ENCODE measurements at places on chromosomes 7 and 10.

GRCh38 chr10:62492012-62492869 is 118.1 kb downstream of the ZNF365 start:
- H3K4me3 ChIP-seq: no peak overlapping the region
- no peak overlapping the region for H3K27ac ChIP-seq
- H3K4me1 ChIP-seq: no peaks in the 10 kb centered on the region
- no peak for DNase-seq
- H3K36me3 ChIP-seq: no peaks in the 10 kb centered on the region
- H3K27me3 ChIP-seq: no peaks in the 10 kb centered on the region

- H3K27ac ChIP-seq: no peak overlapping the region
- DNase-seq: no peak
- no peaks in the 10 kb centered on the region for H3K27me3 ChIP-seq
- peaks cover 8% of the 10 kb centered on the region for H3K4me1 ChIP-seq
- no peaks in the 10 kb centered on the region for H3K36me3 ChIP-seq
These were observed 56.8 kb upstream of the CD36 start for GRCh38 chr7:80581486-80582260.

DNA sequence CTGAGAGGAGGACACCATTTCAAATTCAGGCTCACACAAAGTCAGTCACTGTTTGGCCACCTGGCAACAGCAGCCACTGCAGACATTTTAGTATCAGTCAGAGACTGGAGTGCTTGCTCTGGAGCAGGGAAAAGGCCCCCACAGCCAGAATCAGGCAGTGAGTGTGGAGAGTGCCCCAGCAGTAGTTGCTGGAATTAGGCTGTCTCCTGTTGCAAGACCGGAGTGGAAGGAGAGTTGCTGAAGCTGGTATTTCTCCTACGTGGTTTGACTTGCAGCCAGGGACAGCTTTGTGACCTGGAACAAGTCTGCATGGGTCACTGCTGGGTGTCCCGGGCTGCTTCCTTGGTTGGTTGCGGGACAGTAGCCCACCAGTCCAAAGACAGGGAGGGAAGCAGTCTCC is 78.4 kb upstream of the TMEM168 start:
- no peak overlapping the region for H3K4me3 ChIP-seq
- no peak for DNase-seq
- no peaks in the 10 kb centered on the region for H3K4me1 ChIP-seq
- H3K36me3 ChIP-seq: no peaks in the 10 kb centered on the region

- no peaks in the 10 kb centered on the region for H3K36me3 ChIP-seq
- no peak overlapping the region for H3K4me3 ChIP-seq
- no peak overlapping the region for H3K27ac ChIP-seq
- peak; percentile 72 for DNase-seq
These were observed 95.8 kb downstream of the CHST15 start for GRCh38 chr10:123997486-123998196.

- no peaks in the 10 kb centered on the region for H3K27me3 ChIP-seq
- no peak overlapping the region for H3K4me3 ChIP-seq
- H3K27ac ChIP-seq: no peak overlapping the region
- no peak for DNase-seq
These were observed 1020.6 kb downstream of the XPNPEP1 start for GRCh38 chr10:108902619-108903285.

DNA sequence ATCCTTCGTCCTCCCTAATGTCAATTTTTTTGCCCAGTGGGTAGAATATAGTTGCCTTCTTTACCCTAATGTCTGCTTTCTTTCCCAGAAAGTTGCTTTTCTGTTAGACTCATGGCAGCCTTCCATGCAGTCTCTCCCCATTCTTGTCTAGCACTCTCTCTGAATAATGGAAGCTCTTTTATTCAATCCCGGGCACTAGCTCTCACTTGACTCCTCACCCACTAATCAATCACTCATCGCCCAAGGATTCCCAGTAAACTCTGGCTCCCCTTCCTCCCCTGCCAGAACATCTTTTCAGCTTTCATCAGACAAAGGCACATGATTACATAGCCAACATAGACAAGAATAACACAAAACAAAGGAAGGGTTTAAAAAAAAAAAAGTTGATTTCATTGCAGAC is 100.2 kb upstream of the RELN start:
- H3K27me3 ChIP-seq: no peaks in the 10 kb centered on the region
- no peaks in the 10 kb centered on the region for H3K36me3 ChIP-seq
- DNase-seq: no peak

- H3K27ac ChIP-seq: peak overlapping the region; percentile 71
- peak; percentile 95 for DNase-seq
- no peaks in the 10 kb centered on the region for H3K36me3 ChIP-seq
These were observed 140.4 kb upstream of the NAMPT start for GRCh38 chr7:106425017-106425719.

- peak overlapping the region; percentile 33 for H3K4me3 ChIP-seq
- H3K27ac ChIP-seq: peak overlapping the region; percentile 78
- no peak for DNase-seq
- H3K27me3 ChIP-seq: no peaks in the 10 kb centered on the region
These were observed 105.3 kb downstream of the PLXDC2 start for GRCh38 chr10:19921300-19922140.

DNA sequence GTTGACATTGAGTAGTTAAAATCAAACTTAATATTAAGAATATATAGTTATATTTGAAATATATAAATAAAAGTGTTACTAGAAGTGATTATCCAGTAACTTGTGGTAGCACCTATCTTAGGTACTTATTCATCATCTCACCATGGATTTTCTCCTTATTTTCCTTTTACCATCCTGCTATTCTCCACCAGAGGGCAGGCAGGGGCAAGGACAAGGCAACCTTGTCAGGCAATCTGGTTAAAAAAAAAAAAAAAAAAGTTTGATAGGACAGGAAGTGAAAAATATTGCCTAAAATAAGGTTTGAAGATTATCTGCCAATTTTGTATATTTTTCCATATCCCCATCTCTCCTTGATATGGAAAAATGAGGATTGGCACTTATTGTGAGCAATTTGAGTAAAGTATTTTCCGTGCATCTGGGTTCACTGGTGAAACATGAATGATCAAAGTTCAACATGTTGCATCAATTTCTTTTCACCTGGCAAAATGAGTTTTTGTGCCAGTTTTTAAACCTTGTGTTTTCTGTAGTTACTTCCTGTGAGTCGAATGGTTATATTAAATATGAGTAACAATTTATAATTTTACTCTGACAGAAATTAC is 256.7 kb downstream of the AGMO start:
- no peak overlapping the region for H3K4me3 ChIP-seq
- H3K4me1 ChIP-seq: no peaks in the 10 kb centered on the region
- DNase-seq: peak; percentile 32
- no peaks in the 10 kb centered on the region for H3K36me3 ChIP-seq

- no peaks in the 10 kb centered on the region for H3K4me1 ChIP-seq
- H3K36me3 ChIP-seq: peaks cover 98% of the 10 kb centered on the region
- H3K4me3 ChIP-seq: no peak overlapping the region
- H3K27ac ChIP-seq: no peak overlapping the region
These were observed 14.7 kb upstream of the MICALL2 start for GRCh38 chr7:1473864-1474512.

GRCh38 chr10:78283069-78283682 is 249.5 kb downstream of the RPS24 start:
- no peaks in the 10 kb centered on the region for H3K4me1 ChIP-seq
- H3K4me3 ChIP-seq: no peak overlapping the region
- no peaks in the 10 kb centered on the region for H3K36me3 ChIP-seq

DNA sequence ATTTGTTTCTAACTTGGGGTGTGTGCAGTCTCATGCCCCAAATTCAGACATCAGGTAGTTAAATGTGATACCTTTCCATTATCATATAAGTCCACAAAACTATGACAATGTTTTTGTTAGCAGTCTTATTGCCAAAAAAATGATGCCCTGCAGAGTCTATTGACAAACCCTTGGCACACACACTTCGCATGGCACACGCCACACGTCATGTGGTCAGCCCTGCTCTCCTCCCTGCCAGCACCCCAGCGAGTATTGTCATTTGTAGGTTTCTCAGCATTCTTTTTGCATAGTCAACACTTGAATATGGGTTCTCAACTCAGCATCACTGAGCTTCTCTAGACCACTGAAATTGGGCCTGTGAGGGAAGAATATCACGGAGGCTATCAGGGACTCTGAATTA is 356.0 kb downstream of the INHBA start:
- DNase-seq: no peak
- H3K4me3 ChIP-seq: no peak overlapping the region
- no peaks in the 10 kb centered on the region for H3K4me1 ChIP-seq
- H3K27me3 ChIP-seq: no peaks in the 10 kb centered on the region

DNA sequence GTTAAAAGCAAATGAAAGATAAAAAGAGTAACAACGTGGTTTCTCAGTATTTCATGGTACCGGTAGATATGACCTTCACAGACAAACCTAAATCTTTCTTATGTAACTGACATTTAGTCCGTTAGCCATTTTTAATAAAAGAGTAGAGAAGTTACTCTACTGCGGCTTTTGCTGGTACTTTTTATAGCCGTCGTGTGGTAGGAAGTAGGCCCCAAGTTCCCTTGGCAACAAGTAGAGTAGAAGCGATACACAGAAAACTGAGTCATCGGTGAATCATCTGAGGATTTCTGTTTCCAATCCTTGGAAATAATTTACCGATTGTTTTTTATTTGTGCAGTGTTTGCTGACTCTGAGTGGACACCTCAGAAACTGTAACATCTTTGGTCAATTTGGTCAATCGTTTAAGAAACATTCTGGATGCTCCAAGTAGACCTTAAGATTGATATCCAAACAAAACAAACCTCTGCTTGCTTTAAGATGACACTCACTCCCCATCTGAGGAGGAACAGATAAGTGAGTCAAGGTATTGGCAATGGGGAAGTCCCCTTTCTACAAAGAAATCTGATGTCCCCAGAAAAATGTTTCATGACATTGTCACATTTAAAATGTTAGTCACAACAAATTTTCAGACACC is 63.9 kb upstream of the AHR start:
- no peak overlapping the region for H3K4me3 ChIP-seq
- H3K4me1 ChIP-seq: peaks cover 10% of the 10 kb centered on the region
- H3K27me3 ChIP-seq: no peaks in the 10 kb centered on the region
- H3K27ac ChIP-seq: peak overlapping the region; percentile 52
- no peaks in the 10 kb centered on the region for H3K36me3 ChIP-seq

DNA sequence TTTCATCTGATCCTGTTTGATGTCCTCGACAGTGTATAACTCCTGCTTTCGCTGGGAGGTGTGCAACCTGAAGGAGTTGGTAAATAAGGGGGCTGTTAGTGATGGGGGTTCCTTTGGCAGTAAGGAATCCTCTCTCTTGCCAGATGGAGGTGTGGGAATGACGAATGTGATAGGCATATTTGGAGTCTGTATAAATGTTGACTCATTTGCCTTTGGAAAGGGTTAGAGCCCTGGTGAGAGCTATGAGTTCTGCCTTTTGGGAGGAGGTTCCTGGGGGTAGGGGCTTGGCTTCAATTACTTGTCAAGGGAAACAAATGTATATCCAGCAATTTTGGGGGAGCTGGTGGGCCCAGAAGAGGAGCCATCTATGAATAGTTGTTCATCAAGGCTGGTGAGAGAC is 11.4 kb upstream of the CHST3 start:
- H3K4me1 ChIP-seq: no peaks in the 10 kb centered on the region
- H3K27me3 ChIP-seq: no peaks in the 10 kb centered on the region
- H3K27ac ChIP-seq: no peak overlapping the region
- H3K36me3 ChIP-seq: no peaks in the 10 kb centered on the region
- no peak for DNase-seq

- no peak overlapping the region for H3K4me3 ChIP-seq
- no peaks in the 10 kb centered on the region for H3K36me3 ChIP-seq
- no peak overlapping the region for H3K27ac ChIP-seq
- H3K4me1 ChIP-seq: no peaks in the 10 kb centered on the region
These were observed 17.2 kb upstream of the GPR158 start for GRCh38 chr10:25157650-25158049.

DNA sequence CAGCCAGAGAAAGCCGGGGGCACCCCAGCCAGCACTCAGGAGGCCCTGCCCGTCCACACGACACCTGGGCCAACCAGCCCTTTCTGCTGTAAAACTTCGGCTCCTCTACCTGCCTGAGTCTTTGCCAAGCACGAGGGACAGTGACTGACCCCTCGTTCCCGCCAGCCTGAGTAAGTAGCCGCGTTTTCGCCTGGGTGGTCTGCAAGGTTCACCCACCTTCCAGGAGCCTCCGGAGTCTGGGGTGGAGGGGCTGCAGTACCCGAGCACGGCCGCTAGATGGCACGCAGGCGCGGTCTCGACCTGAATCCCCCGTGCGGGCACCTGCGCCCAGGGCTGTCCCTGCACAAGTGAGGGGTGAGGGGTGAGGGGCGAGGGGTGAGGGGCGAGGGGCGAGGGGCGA is 192.7 kb downstream of the PTPRN2 start:
- H3K36me3 ChIP-seq: no peaks in the 10 kb centered on the region
- no peak for DNase-seq
- H3K4me1 ChIP-seq: no peaks in the 10 kb centered on the region

DNA sequence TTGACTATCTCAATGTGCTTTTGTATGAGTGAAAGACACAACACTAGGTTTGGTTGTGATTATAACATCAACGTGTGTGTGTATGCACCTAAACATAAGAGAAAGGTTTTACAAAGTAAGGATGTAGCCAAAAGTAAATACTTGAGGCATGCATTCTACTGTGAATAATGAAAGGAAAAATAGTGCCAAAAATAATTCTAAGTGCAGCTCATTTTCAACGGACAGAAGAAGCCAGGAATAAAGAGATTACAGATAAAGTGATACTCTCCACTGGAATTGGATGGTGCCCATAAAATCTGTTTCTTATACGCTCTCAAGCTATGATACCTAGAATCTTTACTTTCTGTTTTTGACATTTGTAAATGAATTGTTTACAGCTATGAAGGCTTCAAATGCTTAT is 135.0 kb upstream of the TMEM72 start:
- H3K4me1 ChIP-seq: no peaks in the 10 kb centered on the region
- H3K27ac ChIP-seq: no peak overlapping the region
- H3K4me3 ChIP-seq: no peak overlapping the region

DNA sequence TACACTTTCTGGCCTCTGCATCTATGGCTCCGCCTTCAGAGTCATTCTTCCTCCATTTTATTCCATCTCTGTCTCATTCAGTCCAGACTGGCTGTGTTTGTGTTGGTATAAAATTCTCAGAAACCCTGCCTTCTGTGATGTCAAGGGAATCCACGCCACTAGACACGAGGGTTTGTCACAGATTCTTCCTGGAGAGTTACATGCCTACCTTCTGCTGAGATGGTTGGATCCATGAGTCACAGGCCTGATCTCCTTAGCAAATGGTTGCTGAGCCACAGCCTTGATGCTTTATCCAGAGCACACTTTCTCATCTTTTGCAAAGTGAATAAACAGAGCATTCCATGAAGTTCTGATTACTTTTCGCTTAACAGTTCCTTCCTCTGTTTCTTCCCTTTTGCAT is 35.9 kb upstream of the TSPAN33 start:
- DNase-seq: no peak
- no peaks in the 10 kb centered on the region for H3K4me1 ChIP-seq
- no peaks in the 10 kb centered on the region for H3K27me3 ChIP-seq
- H3K4me3 ChIP-seq: no peak overlapping the region
- H3K36me3 ChIP-seq: no peaks in the 10 kb centered on the region
- no peak overlapping the region for H3K27ac ChIP-seq

GRCh38 chr10:68180490-68180889 is 51.4 kb downstream of the ATOH7 start:
- no peaks in the 10 kb centered on the region for H3K36me3 ChIP-seq
- no peak overlapping the region for H3K27ac ChIP-seq
- H3K27me3 ChIP-seq: peaks cover 3% of the 10 kb centered on the region
- DNase-seq: no peak
